ENCODE measurements at places on chromosomes 12 and 14.

- DNase-seq = no peak
These were observed at the start of gene SP7 for GRCh38 chr12:53336181-53336681. Gene SP7, minus strand, starts transcription at chr12:53336354. Its CDS starts 708 bp downstream, at chr12:53335646.

GRCh38 chr12:57518176-57518919, 2.0 kb downstream of the DDIT3 start:
- DNase-seq = no peak

GRCh38 chr12:50066402-50066801, 9.0 kb downstream of the ASIC1 start:
- peak; percentile 62 for DNase-seq

DNA sequence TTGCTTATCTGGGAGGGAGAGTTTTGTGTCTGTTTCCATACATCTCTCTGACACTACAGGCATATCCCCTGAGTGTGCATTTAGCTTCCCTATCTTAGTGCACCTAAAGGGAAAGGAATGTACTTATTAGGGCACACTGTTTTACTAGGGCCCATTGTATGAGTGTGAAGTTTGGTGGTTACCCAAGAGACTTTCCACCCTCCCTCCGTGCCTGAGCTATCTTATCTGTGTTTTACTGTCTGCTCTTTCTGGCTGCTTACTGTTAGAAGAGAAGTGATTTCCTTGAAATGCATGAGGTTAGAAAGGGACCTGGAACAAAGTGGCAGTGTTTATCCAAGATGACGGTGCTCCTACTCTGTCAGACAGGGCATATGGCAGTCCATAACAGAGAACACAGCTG, 8.5 kb upstream of the SVOP start:
- DNase-seq = no peak

DNA sequence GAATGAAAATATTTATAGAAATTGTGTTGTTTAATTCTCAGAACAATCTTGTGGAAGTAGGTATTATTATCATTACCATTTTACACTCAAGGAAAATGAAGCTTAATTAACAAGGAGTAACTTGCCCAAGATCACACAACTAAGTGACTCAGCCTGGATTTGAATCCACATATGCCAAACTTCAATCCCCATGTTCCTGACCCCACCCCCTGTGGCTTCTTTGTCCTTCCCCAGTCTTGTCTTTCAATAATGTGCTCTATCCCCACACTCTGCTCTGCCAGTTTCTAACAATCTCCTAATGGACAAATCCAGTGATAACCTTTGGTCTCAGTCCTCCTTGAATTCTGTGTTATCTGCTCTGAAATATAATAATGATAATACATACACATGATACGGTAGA, 355.2 kb downstream of the BMP4 start:
- no peak for DNase-seq

DNA sequence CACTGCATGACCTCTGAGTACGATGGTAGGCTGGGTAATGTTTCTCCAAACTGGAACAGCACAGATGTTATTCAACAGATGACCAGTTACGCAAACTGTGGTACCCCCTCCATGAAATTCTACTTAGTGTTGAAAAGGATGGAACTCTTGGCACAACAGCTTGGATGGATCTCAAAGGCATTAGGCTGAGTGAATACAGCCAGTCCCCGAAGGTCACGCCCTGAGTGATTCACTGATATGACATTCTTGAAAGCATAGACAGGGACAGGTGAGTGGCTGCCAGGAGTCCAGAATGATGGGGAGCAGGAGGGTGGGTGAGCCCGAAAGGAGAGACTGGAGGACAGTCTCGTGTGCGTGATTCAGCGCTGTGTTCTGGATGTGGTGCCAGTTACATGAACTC, 187.5 kb upstream of the TMEM132C start:
- no peak for DNase-seq

DNA sequence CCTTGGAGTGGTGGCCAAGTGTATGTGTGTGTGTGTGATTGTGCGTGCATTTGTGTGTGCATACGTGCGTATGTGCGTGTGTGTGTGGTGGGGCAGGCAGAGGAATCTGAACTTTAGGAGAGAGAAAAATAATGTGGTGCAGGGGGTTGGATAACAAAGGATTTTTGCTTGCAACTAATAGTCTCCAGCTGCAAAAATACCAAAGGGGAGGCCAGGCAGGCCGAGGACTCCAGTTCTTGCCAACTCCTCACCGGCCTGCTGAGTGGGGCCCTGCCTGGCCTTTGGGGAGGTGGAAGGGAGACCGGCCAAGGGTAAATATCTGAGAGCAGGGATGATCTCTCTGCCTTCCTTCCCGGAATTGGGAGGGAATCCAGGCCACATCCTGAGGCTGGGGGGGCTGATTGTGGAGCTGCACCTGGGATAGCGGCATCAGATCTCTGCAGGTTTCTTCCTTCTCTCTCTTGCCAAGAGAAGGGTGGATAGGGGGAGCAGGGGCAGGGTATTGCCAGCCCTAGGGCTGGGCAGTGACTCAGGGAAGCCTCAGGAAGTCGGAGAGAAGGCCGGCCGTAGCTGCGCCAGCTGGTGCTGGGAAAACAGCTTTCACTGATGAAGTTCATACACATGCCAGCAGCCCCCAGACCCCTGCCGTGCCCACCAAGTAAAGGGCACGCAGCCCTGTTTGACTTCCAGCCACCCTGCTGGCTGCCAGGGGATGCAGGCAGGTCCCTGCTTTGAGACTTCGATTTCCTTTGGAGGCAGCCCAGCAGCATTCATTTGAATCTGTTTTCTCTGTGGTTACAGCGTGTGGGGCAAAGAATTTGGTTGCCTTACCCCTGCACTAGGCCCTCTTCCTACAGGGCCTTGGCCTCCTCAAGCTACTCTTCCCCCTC, 4.6 kb upstream of the LRP1-AS start:
- no peak for DNase-seq

DNA sequence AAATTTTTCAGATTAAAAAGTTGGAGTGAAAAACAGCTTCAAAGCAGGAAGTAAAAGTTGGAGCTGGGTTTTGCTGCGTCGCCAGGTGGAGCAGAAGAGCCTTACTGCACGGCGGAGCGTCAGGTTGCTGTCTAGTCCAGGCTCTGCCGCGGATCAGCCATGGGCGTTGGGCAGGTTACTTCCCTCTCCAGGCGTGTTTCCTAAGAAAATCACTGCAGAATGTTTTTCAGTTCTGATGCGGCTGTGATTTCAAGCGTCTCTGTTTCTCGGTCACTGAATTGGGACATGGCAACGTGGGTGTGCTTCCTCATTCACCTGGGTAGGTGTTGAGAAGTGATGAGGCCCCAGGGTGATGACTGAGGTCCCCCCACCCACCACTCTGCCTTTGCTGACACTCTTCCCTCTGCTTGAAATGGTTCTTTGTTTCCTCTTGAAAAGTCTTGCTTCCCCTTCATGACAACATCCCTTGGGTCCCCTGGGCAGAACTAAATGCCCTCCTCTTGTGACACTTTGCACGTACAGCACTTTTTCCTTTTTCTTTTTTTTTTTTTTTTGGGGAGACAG, 7.6 kb downstream of the EVL start:
- DNase-seq = peak; percentile 81

GRCh38 chr14:34912182-34912581, 37.0 kb upstream of the BAZ1A start:
- peak; percentile 72 for DNase-seq

GRCh38 chr12:59007620-59008019, 87.3 kb upstream of the LRIG3 start:
- DNase-seq = no peak

GRCh38 chr12:129670256-129670920, 233.4 kb downstream of the TMEM132D start:
- DNase-seq = no peak

- peak; percentile 94 for DNase-seq
These were observed 50.8 kb downstream of the RPS6KA5 start for GRCh38 chr14:91009501-91010152.

DNA sequence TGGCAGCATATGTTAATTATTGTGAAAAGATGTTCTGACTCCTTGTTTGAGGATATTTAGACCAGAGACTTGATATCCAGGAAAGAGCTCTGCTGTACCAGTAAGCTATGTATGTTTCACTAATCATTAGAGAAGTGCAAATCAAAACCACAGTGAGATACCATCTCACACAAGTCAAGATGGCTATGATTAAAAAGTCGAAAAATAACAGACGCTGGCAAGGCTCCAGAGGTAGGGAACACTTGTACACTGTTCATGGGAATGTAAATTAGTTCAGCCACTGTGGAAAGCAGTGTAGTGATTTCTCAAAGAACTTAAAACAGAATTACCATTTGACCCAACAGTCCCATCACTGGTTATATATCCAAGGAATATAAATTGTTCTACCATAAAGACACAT, 171.6 kb downstream of the DPY19L2 start:
- no peak for DNase-seq

GRCh38 chr12:114767084-114767760, 83.2 kb upstream of the TBX3 start:
- DNase-seq = no peak

GRCh38 chr12:45732936-45733335, 3.4 kb downstream of the ARID2 start:
- DNase-seq = no peak

DNA sequence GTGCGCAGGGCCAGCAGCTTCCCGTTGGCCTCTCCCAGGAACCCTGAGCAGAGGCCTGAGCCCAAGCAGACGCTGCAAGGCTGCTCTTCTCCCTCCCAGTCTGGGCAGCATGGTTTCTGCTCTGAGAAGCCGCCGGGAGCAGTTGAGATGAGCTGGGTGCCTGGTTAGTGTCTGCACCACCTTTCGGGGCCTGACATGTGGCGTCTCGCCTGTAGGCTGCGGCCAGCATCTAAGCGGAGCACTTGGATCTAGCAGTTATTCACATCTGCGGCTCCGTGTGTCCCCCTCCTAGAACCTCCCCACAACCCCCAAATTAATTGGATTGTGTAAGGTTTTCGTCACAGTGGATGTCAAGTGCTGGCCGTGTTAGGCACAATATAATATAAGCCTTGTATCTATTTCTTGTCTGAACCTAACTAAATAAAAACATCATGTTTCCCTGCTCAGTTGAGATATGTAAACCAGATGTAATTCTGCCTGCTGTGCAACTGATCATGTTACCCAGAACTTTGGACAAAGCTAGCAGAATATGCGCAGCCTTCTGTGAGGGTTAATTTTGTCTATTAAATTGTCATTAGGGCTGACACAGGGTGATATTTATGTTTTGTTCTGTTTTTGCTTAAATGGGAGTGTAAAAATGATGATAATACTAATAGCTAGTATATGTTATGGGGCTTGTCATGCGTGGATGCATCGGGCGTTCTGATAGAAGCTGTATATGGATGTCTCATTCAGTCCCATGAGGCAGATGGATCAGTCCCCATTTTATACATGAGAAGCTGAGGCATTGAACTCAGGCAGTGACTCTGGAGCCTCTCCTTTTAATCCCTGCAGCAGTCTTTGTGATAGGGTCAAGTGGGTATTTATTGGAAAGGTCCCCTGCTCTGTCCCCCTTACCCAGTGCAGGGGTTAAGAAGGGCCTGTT, 45.8 kb downstream of the ELK3 start:
- DNase-seq = no peak

- DNase-seq = no peak
These were observed 12.1 kb downstream of the SPTSSA start for GRCh38 chr14:34449819-34450541.

GRCh38 chr12:24270464-24270863, 321.0 kb upstream of the SOX5 start:
- no peak for DNase-seq

- DNase-seq = no peak
These were observed 599 bp downstream of the PAPLN start for GRCh38 chr14:73237786-73238423.

GRCh38 chr12:59320112-59320511, 275.7 kb upstream of the SLC16A7 start:
- DNase-seq = no peak

DNA sequence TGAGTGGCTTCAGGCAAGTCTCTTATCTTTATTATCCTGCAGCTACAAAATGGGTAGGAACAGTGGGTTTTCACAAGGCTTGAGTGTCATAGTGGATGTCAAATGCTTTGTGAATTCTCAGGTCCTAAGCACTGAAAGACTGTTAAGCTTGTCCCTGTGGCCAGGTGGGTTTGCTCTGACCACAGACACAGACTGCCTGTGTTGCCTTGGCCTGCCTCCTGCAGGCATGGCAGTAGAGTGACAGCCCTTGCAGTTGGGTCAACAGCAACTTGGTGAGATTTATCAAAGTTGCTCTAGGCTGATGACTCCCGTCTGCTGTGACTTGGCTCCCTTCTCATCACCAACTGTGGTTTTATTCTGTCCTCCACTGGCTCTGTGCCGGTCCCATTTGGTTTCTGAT, 520.0 kb upstream of the CCDC196 start:
- DNase-seq = no peak

DNA sequence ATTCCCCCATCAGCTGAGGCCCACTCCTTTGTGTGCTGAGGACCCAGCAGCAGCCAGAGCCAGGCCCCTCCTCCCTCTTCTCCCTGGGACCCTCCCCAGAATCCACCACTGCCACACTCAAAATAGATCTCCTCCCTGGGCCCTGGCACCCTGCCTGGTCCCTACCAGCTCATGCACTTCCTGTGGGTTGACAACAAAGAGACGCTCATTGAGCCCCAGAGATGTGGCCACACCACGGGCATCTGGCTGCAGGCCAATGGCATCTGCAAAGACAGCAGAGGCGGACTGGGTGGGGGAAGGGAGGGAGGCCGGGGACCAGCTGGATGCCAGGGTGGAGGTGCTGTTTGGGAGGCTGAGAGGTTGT, 16.0 kb upstream of the ENDOU start:
- DNase-seq = peak; percentile 93

GRCh38 chr14:32350020-32350419, 20.9 kb downstream of the AKAP6 start:
- DNase-seq = peak; percentile 59

DNA sequence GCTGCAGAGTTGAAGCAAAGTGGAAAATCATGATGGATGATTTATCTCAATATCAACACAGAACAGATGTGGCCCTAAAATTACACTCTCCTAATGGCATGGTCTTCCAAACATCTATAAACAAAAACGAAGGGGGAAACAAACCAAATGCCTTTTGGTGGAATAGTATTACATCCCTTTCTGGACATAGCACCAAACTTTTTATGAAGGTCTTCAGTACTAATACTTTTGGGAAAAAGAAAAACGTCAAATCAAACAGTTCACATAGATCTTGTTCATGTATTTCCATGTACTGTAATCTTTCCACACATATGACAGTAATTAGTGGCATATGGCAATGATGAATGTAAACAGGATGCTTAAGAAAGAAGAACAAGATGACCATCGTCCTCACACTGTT, 22.9 kb upstream of the ANAPC7 start:
- no peak for DNase-seq

DNA sequence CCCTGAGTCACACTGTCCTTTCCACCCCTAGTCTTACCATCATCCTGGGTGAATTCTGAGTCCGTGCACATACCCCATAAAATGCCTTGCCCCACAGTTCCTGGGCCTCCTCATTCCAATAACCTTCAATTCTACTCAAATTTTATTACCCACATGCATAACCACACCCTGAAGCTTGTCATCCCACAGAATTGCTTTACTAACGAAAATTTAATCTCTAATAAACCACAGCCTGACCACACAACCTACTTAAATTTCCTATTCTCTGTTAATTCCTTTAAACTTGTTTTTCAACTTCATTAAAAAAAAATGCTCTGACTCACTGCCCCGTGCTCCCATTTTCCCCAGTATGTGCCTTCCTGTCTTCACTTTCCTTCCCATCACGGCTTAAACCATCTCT, 205.9 kb downstream of the PHLDA1 start:
- no peak for DNase-seq

Data from Karpas-422 (cell line).